ENCODE measurements at places on chromosomes 3 and 15.

GRCh38 chr3:112857526-112857925 is 10.9 kb upstream of the CD200R1L start:
- H3K4me3 ChIP-seq: no peak overlapping the region
- no peak for DNase-seq
- H3K27ac ChIP-seq: no peak overlapping the region

DNA sequence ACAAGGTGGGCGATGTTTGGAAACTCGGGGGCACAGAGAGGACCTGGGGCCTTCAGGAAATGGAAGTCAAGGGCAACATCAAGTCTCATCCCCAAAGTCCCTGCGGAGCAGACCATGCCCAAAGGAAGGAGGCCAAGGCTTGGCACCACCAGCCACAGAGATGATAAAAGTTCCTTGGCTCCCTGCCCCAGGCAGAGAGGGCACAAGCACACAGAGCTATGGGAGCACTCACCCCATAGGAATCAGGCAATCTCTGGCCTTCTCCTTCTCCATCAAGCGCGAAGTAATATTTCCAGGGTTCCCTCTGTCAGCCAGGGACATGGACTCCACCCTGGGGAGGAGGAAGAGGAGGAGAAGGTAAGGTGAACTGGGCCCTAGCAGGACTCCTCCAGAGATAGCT is 7.9 kb downstream of the ACAA1 start:
- H3K36me3 ChIP-seq: no peaks in the 10 kb centered on the region
- no peaks in the 10 kb centered on the region for H3K27me3 ChIP-seq
- no peaks in the 10 kb centered on the region for H3K4me1 ChIP-seq
- no peak overlapping the region for H3K4me3 ChIP-seq
- DNase-seq: no peak

DNA sequence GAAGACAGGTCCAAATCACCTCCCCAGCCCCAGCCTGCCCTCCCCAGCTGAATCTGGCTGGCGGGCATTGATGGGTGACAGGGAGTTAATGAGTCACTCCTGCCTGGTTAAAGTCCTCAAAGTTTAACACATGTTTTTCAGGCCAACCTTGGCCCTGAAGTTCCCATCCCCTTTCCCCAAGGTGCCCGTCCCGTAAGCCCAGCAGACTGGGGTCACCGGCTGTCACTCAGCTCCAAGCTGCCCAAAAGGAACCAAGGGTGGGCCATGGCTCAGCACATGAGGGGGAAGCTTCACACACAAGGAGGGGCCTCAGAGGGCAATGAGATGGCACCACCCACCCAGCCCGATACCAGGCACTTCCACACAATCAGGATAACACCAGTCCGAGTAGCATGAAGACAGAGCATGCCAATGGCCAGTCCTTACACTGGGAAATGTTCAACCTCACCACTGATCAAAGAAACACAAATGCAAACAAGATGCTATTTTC is 10.2 kb upstream of the KLF15 start:
- no peaks in the 10 kb centered on the region for H3K36me3 ChIP-seq
- no peak overlapping the region for H3K4me3 ChIP-seq
- H3K4me1 ChIP-seq: no peaks in the 10 kb centered on the region
- H3K27ac ChIP-seq: no peak overlapping the region

GRCh38 chr15:72925661-72926060 is 126.6 kb upstream of the NEO1 start:
- no peaks in the 10 kb centered on the region for H3K36me3 ChIP-seq
- no peak for DNase-seq
- H3K4me1 ChIP-seq: no peaks in the 10 kb centered on the region
- no peaks in the 10 kb centered on the region for H3K27me3 ChIP-seq
- no peak overlapping the region for H3K27ac ChIP-seq
- H3K4me3 ChIP-seq: no peak overlapping the region

DNA sequence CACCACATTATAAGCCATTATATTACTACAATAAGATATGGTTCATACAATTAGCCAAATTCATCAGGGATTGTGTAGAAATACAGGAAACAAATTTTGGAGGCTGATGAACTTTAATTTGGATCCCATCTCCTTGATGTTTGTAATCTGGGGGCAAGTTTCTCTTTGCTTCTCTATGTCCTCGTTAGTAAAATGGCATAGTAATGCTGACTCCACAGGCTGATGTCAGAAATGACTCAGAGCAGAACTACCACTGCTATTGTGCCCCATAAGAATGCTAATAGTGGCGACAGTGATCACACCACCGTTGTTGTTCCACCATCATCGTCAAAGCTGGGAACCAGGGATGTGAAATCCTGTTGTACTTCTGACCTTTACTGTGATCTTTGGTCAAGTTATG is 722.3 kb upstream of the LMCD1 start:
- no peaks in the 10 kb centered on the region for H3K36me3 ChIP-seq
- no peaks in the 10 kb centered on the region for H3K27me3 ChIP-seq
- no peaks in the 10 kb centered on the region for H3K4me1 ChIP-seq
- DNase-seq: no peak

DNA sequence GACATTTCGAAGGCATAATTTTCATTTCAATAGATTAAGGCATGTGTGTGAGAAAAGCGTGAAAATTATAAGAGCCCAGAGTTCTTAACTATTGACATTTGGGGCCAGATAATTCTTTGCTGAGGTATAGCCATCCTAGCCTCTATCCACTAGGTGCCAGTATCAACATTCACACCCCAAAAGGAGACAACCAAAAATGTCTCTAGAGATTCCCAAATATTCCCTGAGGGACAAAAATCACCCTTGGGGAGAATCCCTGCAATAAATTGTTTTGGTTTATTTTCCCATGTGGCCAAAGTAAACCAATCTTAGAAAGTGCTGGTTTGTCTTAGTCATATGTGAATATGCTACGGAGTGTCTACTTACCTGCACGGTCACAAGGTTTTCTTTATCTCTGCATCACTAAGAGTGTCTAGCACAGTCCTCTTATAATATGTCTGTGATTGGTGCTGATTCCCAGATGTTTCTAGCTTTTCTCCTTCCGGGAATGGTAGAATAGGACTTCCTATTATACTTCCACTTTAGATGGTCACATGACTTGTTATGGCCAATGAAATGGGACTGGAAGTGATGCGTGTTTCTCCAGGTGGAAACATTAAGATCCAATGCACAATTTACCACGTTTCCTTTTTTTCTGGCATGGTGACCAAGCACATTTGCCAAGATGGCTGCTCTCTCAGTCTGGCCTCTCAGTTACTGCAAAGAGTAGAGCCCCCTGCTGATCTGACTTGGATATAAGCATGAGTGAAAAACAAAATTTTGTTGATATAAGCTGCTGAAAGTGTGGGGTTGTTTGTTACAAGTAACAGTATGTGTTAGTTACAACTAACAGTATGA is 8.0 kb upstream of the KBTBD8 start:
- H3K27ac ChIP-seq: peak overlapping the region; percentile 85
- H3K4me3 ChIP-seq: peak overlapping the region; percentile 85
- H3K4me1 ChIP-seq: peaks cover 12% of the 10 kb centered on the region
- DNase-seq: peak; percentile 75
- no peaks in the 10 kb centered on the region for H3K36me3 ChIP-seq
- H3K27me3 ChIP-seq: no peaks in the 10 kb centered on the region

- no peak overlapping the region for H3K27ac ChIP-seq
- no peak overlapping the region for H3K4me3 ChIP-seq
- no peak for DNase-seq
- no peaks in the 10 kb centered on the region for H3K4me1 ChIP-seq
- H3K36me3 ChIP-seq: no peaks in the 10 kb centered on the region
These were observed 293.3 kb upstream of the CNTN4 start for GRCh38 chr3:1805331-1805730.

DNA sequence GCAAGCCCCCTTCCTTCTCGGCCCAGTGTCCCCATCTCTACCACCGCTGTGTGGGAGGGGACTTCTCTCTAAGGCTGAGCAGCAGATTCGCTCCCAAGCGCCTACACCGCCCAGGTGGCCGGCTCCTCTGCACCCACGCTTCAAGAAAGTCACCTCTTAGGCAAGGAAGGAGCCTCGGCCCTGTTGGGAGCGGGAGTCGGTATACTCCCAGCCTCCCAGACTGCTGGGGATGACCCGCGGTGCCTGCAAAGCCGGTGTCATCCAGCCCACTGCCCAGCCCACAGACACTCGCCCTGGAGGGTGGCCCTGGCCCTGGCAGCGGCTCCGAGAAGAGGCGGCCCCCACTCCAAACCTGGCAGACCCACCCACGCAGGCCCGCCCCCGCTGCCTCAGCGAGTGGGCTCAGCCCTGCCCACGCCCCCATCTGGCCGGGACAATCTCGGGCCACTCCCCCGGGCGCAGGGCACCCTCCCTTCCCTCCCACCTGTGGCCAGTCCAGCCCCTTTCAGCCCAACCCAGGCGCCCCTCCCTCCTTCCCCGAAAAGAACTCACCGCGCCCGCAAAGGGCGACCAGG is 396 bp downstream of the CHRNB4 start:
- no peak for DNase-seq
- H3K27me3 ChIP-seq: no peaks in the 10 kb centered on the region
- no peak overlapping the region for H3K4me3 ChIP-seq
- H3K27ac ChIP-seq: no peak overlapping the region
- no peaks in the 10 kb centered on the region for H3K36me3 ChIP-seq

- peak overlapping the region; percentile 40 for H3K4me3 ChIP-seq
- no peaks in the 10 kb centered on the region for H3K27me3 ChIP-seq
- no peaks in the 10 kb centered on the region for H3K36me3 ChIP-seq
- DNase-seq: no peak
These were observed 754 bp downstream of the B3GNT5 start for GRCh38 chr3:183253528-183254486.

DNA sequence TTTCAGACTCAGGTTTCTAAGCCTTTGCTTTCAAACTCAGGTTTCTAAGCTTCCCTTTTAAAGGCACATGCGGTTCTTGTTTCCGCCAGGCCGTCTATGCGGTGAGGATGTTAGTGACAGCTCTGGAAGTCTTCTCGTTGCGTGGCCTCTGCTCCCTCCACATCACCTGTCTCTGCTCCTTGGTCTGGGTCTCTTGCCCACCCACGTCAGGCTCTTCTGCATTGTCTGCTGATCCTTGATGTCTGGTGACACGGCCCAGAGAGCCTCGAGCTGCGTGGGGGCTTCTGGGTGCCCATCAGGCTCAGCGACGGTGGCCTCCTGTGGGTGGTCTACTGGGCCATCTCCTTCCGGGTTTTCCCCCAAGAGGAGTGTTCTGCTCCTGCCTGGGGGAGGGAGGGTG is 30.5 kb downstream of the KLF13 start:
- H3K4me3 ChIP-seq: no peak overlapping the region
- H3K4me1 ChIP-seq: peaks cover 100% of the 10 kb centered on the region
- no peaks in the 10 kb centered on the region for H3K27me3 ChIP-seq
- peak; percentile 44 for DNase-seq

DNA sequence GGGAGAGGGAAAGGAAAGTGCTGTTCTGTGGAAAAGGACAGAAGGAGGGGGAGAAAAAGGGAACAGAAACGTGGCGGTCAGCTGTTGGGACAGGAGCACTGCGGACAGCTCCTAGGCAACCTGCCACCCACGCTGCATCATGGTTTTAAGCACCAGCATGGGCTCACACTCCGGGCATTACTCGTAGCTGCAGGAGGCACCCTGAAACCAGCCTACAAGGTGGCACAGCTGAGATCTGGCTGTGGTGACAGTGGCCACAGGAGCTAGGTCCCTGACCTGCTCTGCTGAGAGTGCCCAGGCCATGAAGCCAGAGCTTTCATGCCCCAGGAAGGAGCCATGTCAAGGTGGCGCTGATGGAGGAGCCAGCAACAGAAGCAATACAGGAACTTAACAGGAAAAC is 161.4 kb upstream of the ST8SIA2 start:
- no peak overlapping the region for H3K4me3 ChIP-seq
- no peaks in the 10 kb centered on the region for H3K36me3 ChIP-seq
- no peaks in the 10 kb centered on the region for H3K27me3 ChIP-seq
- H3K4me1 ChIP-seq: no peaks in the 10 kb centered on the region
- DNase-seq: no peak
- H3K27ac ChIP-seq: no peak overlapping the region

- H3K4me1 ChIP-seq: no peaks in the 10 kb centered on the region
- H3K36me3 ChIP-seq: no peaks in the 10 kb centered on the region
- DNase-seq: no peak
- H3K27me3 ChIP-seq: no peaks in the 10 kb centered on the region
- no peak overlapping the region for H3K27ac ChIP-seq
- H3K4me3 ChIP-seq: no peak overlapping the region
These were observed 260.6 kb upstream of the MME start for GRCh38 chr3:154819491-154819890.

GRCh38 chr3:64559588-64559987 is 128.2 kb downstream of the ADAMTS9 start:
- H3K4me1 ChIP-seq: no peaks in the 10 kb centered on the region
- H3K27me3 ChIP-seq: no peaks in the 10 kb centered on the region
- no peak overlapping the region for H3K27ac ChIP-seq
- DNase-seq: no peak

GRCh38 chr3:149717391-149718056 is 34.8 kb downstream of the COMMD2 start:
- no peaks in the 10 kb centered on the region for H3K36me3 ChIP-seq
- DNase-seq: peak; percentile 69
- H3K4me3 ChIP-seq: peak overlapping the region; percentile 58

- H3K27ac ChIP-seq: no peak overlapping the region
- H3K36me3 ChIP-seq: no peaks in the 10 kb centered on the region
- no peaks in the 10 kb centered on the region for H3K27me3 ChIP-seq
- DNase-seq: no peak
- 0 out of 2 replicates have a peak, but pooled peaks cover 3% of the 10 kb centered on the region for H3K4me1 ChIP-seq
- H3K4me3 ChIP-seq: no peak overlapping the region
These were observed 47.6 kb downstream of the SSR3 start for GRCh38 chr3:156507285-156507684.

- no peak for DNase-seq
- H3K4me1 ChIP-seq: no peaks in the 10 kb centered on the region
- H3K27ac ChIP-seq: no peak overlapping the region
- H3K27me3 ChIP-seq: no peaks in the 10 kb centered on the region
These were observed 387.4 kb downstream of the EPHA6 start for GRCh38 chr3:97201814-97202213.

DNA sequence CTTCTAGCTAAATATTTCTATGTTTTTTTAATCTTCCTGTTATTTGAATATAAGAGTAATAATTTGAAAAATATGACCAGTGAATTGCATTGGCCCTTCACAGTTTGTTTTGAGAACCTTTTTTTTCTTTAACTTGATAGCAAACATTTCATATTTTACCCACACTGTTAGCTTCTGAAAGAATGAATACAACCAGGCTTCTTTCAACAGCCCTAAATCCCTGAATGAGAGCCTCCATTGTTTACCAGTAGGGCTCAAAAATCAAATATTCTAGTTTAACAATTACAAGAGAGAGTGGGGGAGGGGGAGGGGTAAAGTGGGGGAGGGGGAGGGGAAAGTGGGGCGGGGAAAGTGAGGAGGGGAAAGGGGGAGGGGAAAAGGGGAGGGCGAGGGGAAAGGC is 14.5 kb upstream of the TOP2B start:
- no peaks in the 10 kb centered on the region for H3K4me1 ChIP-seq
- H3K4me3 ChIP-seq: no peak overlapping the region
- no peak for DNase-seq
- H3K36me3 ChIP-seq: no peaks in the 10 kb centered on the region
- H3K27ac ChIP-seq: no peak overlapping the region
- no peaks in the 10 kb centered on the region for H3K27me3 ChIP-seq

GRCh38 chr3:27607370-27607769 is 114.8 kb downstream of the EOMES start:
- H3K27me3 ChIP-seq: no peaks in the 10 kb centered on the region
- no peak overlapping the region for H3K4me3 ChIP-seq
- no peaks in the 10 kb centered on the region for H3K4me1 ChIP-seq
- H3K27ac ChIP-seq: no peak overlapping the region

- peaks cover 19% of the 10 kb centered on the region for H3K27me3 ChIP-seq
- H3K4me3 ChIP-seq: no peak overlapping the region
- peaks cover 18% of the 10 kb centered on the region for H3K4me1 ChIP-seq
- no peak overlapping the region for H3K27ac ChIP-seq
These were observed 2.0 kb downstream of the RSRC1 start for GRCh38 chr3:158111861-158112260.

- DNase-seq: no peak
- no peak overlapping the region for H3K4me3 ChIP-seq
- H3K4me1 ChIP-seq: no peaks in the 10 kb centered on the region
These were observed 436.4 kb upstream of the GOLIM4 start for GRCh38 chr3:168532135-168532534.
